ENCODE measurements at places on chromosomes 1 and 21. TPM values are rescaled to one million over a fixed set of nuclear protein-coding genes. Genes with fewer than 3 reads are reported as not detected.

SLC44A3 gene
- 0.54 TPM for total RNA-seq

LPAR3 gene
- total RNA-seq, result 0.18 TPM

- DNase-seq, result no peak
These were observed 7.2 kb downstream of the ADPRS start for GRCh38 chr1:36095760-36096405.

- no peak for DNase-seq
These were observed 1447.8 kb upstream of the PRMT6 start for GRCh38 chr1:105608713-105609112.

DNA sequence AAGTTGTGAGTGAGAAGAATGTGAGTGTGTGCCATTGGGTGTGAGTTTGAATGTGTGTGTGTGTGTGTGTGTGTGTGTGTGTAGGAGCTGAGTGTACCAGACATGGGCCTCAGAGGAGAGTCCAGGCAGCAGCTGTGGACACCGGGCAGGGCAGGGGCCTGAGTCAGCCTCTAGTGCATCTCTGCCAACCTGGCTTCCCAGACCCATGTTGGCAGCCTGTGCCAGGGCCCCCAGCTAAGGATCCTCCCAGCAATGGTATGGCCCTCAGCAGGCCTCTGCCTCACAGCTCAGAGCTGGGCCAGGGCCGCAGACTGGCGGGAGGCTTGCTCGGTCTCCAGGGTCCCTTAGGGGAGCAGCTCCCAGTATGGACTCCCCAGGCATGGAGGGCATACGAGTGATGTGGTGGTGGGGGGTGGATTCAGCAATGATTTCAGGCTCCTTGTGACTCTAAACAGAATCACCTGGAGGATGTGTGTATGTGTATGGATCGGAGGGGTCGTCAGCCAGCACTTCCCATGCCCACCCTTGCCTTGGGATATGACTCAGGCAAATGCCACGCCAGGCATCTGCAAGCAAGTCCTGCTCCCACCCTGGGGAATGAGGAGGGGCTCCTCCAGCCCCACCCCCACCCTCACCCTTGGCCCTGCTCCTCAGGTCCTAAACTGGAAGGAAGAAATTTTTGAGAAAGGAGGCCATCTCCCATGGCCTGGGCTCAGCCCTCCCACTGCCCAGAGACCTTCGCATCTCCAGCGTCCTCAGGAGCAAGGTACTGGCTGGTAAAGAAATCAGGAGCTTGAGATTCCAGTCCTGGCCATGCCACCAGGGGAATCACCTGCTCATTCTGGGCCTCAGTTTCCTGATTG lies 1.8 kb upstream of the FOXO6 start:
- DNase-seq, result no peak

- no peak for DNase-seq
These were observed 41.3 kb downstream of the PIK3C2B start for GRCh38 chr1:204453141-204453772.

- no peak for DNase-seq
These were observed 556.5 kb upstream of the BRINP3 start for GRCh38 chr1:191034132-191034531.
